Esophagus squamous epithelium (tissue), 5 donors: ENCODE measurements at places on chromosomes 1 and 21.

DNA sequence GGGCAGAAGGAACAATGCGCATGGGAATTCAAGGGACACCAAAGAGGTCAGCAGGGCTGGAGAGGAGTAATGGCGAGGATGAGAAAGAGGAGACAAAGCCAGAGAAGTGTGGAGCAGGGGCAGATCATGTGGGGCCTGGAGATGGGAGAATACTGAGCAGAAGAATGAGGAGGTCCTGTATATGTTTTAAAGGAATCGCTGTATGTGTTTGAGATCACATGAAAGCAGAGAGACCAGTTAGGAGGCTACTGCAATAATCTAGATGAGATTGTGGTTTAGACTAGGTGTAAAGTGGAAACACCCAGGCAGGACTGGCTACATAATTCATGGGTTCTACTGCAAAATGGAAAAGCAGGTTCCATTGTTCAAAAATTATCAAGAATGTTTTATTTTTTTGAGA lies 33.3 kb upstream of the SLC30A10 start:
- no peaks in the 10 kb centered on the region for H3K27me3 ChIP-seq
- no peak overlapping the region for H3K4me3 ChIP-seq
- no peak overlapping the region for H3K27ac ChIP-seq
- no peak for DNase-seq

GRCh38 chr1:227449051-227449450 lies 114.3 kb upstream of the ZNF678 start:
- DNase-seq, result no peak
- H3K27ac ChIP-seq, result no peak overlapping the region
- H3K36me3 ChIP-seq, result no peaks in the 10 kb centered on the region
- H3K4me3 ChIP-seq, result no peak overlapping the region
- no peaks in the 10 kb centered on the region for H3K4me1 ChIP-seq

- H3K4me1 ChIP-seq, result no peaks in the 10 kb centered on the region
- no peaks in the 10 kb centered on the region for H3K36me3 ChIP-seq
- no peaks in the 10 kb centered on the region for H3K27me3 ChIP-seq
- no peak for DNase-seq
- no peak overlapping the region for H3K27ac ChIP-seq
These were observed 44.4 kb upstream of the DHCR24 start for GRCh38 chr1:54931275-54931840.

DNA sequence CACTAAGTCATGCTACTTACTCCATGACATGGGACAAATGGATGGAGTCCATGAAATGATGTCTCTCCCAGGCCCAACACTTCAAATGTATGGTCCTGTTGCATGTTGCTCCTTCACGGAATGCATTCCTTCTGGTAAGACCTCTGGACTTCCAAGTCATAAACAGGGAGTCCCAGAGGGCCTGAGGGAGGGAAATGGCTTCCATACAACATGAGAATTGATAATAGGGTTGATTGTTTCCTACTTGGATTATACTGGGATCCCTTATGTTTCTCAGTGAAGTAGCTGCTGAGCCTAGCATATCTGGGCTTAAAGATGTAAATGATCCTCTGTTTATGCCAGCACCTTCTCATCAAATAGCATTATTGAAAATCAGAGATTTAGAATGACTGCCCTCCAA lies 104.2 kb upstream of the MAGI3 start:
- no peaks in the 10 kb centered on the region for H3K27me3 ChIP-seq
- H3K36me3 ChIP-seq, result no peaks in the 10 kb centered on the region
- no peaks in the 10 kb centered on the region for H3K4me1 ChIP-seq
- no peak for DNase-seq

- H3K27me3 ChIP-seq, result peaks cover 12% of the 10 kb centered on the region
- H3K4me3 ChIP-seq, result no peak overlapping the region
- no peaks in the 10 kb centered on the region for H3K36me3 ChIP-seq
- DNase-seq, result no peak
These were observed 159.0 kb upstream of the ZC3H12A start for GRCh38 chr1:37315371-37315846.

DNA sequence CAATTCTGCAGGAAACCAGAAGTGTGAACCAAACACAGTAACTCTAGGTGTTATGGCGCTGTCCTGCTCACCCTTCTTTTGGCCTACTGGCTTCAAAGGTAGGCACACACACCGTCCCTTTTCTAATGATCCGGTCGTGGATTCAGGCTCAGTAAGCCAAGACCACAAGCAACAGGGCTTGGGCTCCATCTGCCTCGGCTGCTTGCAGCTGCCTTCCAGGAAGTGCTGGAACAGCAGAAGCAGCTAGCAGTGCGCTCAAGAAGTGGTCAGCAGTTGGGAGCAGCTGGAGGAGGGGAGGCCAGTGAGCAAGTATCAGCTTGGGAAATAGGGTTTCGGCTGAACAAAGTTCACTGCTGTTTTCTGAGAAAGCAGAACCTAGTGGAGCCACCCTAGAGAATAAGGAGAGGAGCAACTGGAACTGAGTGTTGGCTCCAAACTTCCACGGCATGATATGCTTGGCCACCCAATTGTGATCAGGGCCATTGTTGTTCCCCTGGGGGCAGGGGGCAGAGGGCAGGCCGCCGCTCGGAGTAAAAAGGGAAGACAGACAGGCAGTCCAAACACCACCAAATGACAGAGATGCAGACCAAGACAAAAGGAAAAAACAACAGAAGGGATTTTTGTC lies 173.4 kb downstream of the TOMM20 start:
- no peaks in the 10 kb centered on the region for H3K36me3 ChIP-seq
- H3K4me1 ChIP-seq, result peaks cover 8% of the 10 kb centered on the region
- H3K4me3 ChIP-seq, result no peak overlapping the region
- H3K27me3 ChIP-seq, result no peaks in the 10 kb centered on the region
- DNase-seq, result no peak

DNA sequence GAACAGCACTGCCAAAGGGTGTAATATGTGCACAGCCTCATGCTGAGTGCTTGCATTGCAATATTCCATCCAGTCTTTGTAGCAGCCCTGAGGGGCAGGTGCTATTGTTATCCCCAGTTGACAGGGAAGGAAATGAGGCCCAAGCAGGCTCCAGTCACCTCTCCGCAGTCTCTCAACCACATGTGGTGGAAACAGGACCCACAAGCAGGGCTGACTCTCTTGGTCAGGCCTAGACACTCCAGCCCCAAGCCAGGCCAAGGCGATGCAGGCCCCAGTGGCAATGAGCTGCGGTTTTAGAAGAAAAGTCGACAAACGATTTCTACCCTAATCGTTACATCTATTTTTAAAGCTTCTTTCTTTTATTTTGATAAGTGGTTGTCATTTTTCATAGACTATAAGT lies 52.6 kb upstream of the GADD45A start:
- no peak overlapping the region for H3K27ac ChIP-seq
- no peaks in the 10 kb centered on the region for H3K4me1 ChIP-seq
- no peaks in the 10 kb centered on the region for H3K27me3 ChIP-seq
- H3K4me3 ChIP-seq, result no peak overlapping the region
- H3K36me3 ChIP-seq, result no peaks in the 10 kb centered on the region

- peak overlapping the region; percentile 96 for H3K27ac ChIP-seq
- no peaks in the 10 kb centered on the region for H3K27me3 ChIP-seq
- peak overlapping the region; percentile 67 for H3K4me3 ChIP-seq
- DNase-seq, result peak; percentile 58
These were observed 1.2 kb downstream of the MAP3K6 start for GRCh38 chr1:27365372-27366112.

DNA sequence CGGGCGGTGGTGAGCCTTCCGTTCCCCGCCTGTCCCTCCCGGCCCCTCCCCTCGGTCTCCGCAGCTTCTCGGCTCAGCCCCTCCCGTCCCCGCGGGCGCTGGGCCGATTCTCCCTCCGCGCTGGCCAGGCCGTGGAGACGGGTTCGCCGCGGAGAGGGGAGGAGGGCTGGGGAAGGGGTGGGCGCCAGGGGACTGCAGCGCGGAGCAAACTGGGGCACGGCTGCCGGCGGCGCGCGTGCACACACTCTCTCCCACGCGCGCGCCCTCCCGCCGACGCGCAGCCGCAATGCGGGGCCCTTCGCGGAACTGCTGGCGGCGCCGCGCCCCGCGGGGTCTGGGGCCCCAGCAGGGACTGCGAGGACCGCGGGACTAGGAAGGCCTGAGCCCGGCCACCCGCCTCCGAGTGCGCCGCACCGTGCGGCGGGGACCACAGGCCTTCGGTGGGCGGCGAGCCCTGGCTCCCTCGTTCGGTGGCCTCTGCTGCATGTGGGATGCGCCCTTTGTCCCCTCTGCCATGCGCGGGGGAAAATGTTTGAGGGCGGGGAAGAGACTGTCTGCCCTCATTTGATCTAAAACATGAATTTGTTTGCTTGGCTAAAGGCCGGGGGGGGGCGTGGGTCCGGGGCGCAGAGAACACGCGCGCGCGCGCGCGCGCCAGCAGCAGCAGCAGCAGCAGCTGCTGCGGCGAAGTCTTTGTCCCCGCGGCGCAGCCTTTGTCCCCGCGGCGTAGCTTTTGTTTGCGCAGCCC lies 90.7 kb upstream of the VAMP3 start:
- peak overlapping the region; percentile 74 for H3K27ac ChIP-seq
- H3K4me1 ChIP-seq, result peaks cover 5% of the 10 kb centered on the region
- H3K4me3 ChIP-seq, result peak overlapping the region; percentile 81
- no peak for DNase-seq
- H3K27me3 ChIP-seq, result peaks cover 23% of the 10 kb centered on the region

- H3K27me3 ChIP-seq, result no peaks in the 10 kb centered on the region
- H3K4me1 ChIP-seq, result peaks cover 10% of the 10 kb centered on the region
- H3K36me3 ChIP-seq, result no peaks in the 10 kb centered on the region
- H3K4me3 ChIP-seq, result no peak overlapping the region
- H3K27ac ChIP-seq, result no peak overlapping the region
These were observed 113.0 kb upstream of the SLC25A33 start for GRCh38 chr1:9426291-9426711.

GRCh38 chr21:15098181-15098580 lies 33.4 kb upstream of the NRIP1 start:
- no peak for DNase-seq
- no peaks in the 10 kb centered on the region for H3K36me3 ChIP-seq
- H3K4me3 ChIP-seq, result no peak overlapping the region
- no peak overlapping the region for H3K27ac ChIP-seq

DNA sequence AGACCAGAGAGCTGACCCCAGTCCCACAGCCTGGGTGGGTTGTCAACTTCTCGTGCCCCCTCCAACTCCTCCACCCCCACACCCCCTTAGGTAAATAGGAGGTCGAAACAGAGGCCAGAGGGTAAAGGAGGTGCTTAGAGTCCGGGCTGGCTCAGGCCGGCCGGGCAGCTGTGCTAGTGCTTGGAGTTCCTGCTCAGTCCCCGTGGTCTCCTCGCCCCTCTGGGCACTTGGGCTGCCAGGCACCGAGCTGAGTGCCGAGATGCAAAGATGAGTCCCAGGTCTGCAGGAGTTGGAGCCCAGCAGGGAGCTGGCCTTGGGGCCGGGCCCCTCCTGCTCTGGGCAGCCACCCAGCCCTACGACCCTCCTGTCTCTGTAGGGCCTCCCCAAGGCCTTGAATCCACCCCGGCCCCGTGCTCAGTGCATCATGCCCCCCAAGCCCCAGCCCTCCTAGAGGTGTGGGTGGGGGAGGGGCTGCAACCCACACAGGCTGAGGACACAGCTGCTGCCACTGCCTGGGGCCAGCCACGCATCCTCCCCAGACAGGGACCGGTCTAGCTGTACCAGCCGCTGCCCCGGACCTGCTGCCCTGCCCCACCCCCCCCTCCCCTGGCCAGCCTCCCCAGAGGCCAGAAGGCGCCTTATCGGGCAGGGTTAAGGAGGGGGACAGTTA lies 1.9 kb downstream of the SMIM1 start:
- no peaks in the 10 kb centered on the region for H3K36me3 ChIP-seq
- no peak for DNase-seq
- H3K27me3 ChIP-seq, result no peaks in the 10 kb centered on the region
- H3K4me3 ChIP-seq, result no peak overlapping the region

GRCh38 chr1:194512957-194513356 lies 1326.5 kb upstream of the B3GALT2 start:
- H3K36me3 ChIP-seq, result no peaks in the 10 kb centered on the region
- H3K4me3 ChIP-seq, result no peak overlapping the region
- no peak for DNase-seq
- H3K27me3 ChIP-seq, result no peaks in the 10 kb centered on the region

DNA sequence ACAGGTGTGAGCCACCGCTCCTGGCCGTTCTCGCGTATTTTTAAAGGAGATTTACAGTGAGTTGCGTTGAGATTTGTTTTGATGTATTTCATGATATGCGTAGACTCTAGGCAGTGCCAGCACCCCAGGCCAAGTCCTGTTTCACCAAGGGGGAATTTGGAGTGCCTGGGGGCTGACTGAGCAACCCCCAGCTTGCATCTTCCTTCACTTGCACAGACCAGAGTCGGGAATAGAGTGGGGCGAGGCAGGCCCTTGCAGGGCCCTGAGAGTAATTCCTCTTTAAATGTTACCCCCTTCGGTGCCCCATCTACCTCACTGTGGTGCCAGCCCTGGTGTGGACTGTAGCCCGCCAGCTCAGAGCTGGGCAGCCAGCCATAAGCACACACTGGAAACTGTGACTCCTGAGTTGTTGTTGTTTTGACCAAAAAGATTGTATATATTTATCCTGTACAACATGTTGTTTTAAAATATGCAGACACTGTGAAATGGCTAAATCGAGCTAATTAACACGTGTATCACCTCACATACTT lies 269.5 kb downstream of the NPHP4 start:
- H3K4me3 ChIP-seq, result no peak overlapping the region
- peaks cover 16% of the 10 kb centered on the region for H3K4me1 ChIP-seq
- H3K36me3 ChIP-seq, result no peaks in the 10 kb centered on the region
- no peak overlapping the region for H3K27ac ChIP-seq
- no peak for DNase-seq

DNA sequence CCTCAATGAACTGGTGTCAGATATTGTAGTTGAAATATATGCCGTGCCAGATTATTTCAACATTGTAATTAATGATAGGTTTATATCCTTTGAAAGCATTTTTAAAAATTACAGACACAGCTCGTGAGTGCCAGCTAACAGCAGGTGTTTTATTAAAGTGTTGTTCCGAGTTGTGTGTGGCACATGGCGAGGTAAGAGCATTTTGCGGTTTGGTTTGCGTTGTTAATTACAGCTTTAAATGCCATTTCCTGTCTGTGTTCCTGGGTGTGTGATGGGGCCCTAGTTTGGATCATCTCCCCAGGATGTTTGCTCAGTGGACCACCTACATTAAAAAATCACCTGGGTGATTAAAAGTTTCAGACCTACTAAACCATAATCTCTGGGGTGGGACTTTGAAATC lies 97.4 kb downstream of the PRDM2 start:
- peaks cover 25% of the 10 kb centered on the region for H3K4me1 ChIP-seq
- no peak for DNase-seq
- no peak overlapping the region for H3K4me3 ChIP-seq
- no peaks in the 10 kb centered on the region for H3K27me3 ChIP-seq
- H3K27ac ChIP-seq, result no peak overlapping the region
